ENCODE measurements at places on chromosomes 7 and 10.

- no peak for DNase-seq
Measured at GRCh38 chr7:42192851-42193461, 44.1 kb downstream of the GLI3 start.

- DNase-seq: no peak
Measured at GRCh38 chr10:11714750-11715365, 27.3 kb upstream of the ECHDC3 start.

GRCh38 chr7:41447450-41448042 is 255.3 kb downstream of the INHBA start:
- no peak for DNase-seq

DNA sequence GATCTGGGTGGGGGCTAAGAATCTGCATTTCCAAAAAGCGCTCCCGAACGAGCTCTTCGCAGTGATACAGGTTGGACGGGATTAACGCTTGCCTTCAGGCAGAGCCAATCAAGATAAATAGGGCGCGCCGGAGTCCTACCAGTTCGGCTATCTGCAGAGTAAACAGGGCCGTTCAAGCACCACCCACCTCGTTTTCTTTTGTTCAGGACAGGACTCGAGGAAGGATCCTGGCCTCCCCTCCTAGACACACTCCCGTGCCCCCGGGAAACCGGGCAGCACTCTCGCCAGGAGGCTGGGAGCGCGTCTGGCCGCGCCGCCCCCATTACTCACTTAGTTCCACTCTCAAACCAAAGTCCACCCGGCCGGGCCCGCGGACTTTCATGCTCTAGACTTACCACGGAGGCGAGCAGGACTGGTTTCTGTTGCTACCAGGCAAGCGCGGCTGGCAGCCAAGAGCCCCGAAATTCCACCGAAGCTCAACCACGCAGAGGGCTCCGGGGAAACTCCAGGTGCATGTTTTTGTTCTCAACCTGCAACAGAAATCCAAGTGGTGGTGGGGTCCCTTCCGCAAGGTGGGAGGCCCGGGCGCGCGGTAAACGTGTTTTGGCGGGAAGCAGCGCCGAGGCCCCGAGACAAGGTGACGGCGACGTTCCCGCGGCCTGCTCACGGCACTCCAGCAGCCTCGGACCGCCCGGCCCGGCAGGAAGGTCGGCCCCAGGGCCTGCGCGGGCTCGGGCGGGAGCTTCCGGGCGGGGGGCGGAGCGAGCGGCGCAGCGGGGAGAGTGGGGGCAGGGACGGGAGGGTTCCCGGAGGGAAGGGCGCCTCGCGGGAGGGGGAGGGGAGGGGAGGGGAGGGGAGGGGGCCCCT is 12.7 kb downstream of the HNRNPF start:
- DNase-seq: peak; percentile 47

- DNase-seq: no peak
Measured at GRCh38 chr7:73338321-73338720, 10.4 kb downstream of the FKBP6 start.

DNA sequence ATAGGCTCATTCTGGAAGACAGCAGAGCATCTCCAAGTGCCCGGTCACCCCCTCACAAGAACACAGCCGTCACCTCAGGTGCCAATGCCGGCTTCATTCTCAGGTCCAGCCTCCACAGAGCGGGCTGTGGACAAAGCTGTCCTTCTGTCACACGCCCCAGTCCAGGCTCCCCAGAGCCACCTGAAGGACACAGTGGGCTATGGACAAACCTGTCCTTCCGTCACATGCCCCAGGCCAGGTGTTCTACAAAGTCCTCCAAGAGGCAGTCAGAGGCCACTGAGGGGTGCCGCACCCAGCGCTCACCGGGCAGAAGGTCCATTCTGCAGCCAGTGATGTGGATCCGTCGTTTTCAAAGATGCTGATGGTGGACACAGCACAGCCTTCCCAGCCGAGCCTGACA is 173.2 kb upstream of the PPP2R2D start:
- DNase-seq: no peak

- no peak for DNase-seq
Measured at GRCh38 chr7:727806-728460, 852 bp upstream of the PRKAR1B start.

- no peak for DNase-seq
Measured at GRCh38 chr7:1187127-1187526, 27.1 kb upstream of the ZFAND2A start.
